ENCODE measurements at places on chromosomes 11 and 22. TPM values are rescaled to one million over a fixed set of nuclear protein-coding genes. Genes with fewer than 3 reads are reported as not detected.

- peak; percentile 80 for DNase-seq
These were observed 7.7 kb downstream of the RIN1 start for GRCh38 chr11:66328302-66329144.

The MS4A5 gene
- total RNA-seq, result not detected

- DNase-seq, result peak; percentile 43
These were observed 86.5 kb downstream of the MN1 start for GRCh38 chr22:27715106-27715505.

The TRPM5 gene
- total RNA-seq, result not detected

The CNTF gene
- total RNA-seq, result 1.7 TPM

All from dermis blood vessel endothelial cell (primary cell).